ENCODE measurements at places on chromosomes 4 and X.

DNA sequence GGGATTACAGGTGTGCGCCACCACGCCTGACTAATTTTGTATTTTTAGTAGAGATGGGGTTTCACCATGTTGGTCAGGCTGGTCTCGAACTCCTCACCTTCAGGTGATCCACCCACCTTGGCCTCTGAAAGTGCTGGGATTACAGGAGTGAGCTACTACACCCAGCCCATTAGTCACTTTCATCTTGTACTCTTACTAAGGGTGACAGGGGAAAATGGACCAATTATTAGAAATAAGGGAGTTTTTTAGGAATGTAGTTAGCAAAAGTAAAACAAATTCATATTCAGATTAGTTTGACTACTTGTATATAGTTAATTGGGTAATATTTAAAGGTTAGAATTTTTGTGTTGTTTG, 26.1 kb downstream of the SMARCA5 start:
- DNase-seq, result no peak

DNA sequence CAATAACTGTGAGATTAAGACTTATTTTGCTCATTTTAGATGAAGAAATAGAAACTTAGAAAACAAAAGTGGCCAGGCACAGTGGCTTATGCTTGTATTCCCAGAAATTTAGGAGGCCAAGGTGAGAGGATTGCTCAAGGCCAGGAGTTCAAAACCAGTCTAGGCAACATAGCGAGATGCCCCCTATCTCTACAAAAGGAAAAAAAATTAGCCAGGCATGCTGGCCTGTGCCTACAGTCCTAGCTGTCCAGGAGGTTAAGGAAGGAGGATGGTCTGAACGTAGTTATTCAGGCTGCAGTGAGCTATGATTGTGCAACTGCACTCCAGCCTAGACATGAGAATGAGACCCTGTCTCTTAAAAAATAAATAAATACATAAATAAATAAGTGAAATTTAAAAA, 28.0 kb downstream of the APELA start:
- DNase-seq, result no peak

DNA sequence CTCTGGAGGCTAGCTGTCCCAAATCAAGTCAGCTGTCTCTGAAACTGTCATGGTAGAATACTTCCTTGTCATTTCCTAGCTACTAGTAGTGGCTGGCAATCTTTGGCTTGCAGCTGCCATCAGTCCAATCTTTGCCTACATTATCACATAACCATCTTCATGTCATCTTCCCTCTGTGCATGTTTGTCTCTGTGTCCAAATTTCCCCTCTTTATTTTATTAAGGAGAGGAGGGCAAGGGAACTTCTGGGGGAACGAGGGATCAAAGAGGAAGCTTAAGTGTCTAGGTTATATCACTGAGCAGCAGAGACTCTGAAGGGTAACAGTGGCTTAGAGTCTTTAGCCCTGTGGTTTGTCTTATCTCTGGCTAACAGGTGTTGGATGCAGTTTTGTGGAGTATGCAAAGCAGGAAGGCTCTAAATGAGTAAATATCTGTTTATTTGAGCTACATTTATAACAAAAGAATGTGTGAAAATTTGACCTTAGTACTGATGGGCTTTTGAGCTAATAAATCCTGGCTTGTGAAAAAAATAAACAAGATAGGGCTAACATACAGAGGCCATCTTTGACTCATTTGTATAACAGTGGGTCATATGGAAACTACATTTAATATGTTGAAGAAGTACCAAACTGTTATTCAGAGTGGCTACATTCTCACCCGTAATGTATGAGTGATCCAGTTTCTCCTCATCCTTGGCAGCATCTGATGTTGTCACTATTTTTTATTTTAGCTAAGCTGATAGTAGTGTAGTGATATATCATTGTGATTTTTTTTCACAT, 49.4 kb upstream of the ENOX2 start:
- no peak for DNase-seq

DNA sequence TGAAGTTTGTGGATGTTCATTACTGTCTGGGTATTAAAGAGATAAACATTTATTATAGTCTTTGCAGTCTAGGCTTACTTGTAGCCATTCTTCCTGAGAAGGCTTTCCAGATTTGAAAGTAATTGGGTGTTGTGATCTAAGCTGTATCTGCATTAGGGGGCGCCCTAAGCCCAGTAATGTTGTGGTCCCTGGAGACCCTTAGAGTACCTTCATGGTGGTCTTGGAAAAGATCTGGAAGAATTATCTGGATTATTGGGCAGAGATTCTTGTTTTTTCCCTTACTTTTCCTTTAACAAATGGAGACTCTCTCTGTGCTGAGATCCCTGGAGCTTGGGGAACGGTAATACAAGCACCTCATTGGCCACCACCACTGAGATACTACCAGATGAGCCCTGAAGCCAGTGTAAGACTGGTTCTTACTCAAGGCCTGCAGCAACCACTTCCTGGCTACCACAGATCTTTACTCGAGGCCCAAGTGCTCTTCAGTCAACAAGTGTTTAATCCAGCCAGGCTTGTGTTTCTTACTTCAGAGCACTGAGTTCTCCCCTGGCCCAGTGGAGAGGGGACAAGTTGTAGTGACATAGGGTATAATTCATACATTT, 63.1 kb downstream of the RTL3 start:
- DNase-seq, result no peak

DNA sequence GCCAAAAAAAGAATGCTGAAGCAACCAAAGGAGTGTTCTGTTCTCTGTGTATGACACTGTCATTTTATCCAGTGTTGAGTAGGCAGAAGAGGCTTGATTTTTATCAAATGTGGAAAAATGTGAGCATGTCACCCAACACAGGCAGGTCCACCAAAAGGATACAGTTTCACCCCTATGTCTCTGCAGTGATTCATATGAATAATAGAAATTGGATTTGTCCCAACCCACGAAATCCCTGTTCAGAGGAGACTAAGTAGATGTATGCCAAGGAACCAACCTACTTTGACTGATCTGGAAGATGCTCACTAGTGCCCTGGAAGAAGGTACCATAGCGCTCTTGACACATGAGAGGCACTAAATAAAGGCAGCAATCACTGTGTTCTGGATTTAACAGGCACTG, 72.5 kb downstream of the FGF13 start:
- DNase-seq, result no peak

DNA sequence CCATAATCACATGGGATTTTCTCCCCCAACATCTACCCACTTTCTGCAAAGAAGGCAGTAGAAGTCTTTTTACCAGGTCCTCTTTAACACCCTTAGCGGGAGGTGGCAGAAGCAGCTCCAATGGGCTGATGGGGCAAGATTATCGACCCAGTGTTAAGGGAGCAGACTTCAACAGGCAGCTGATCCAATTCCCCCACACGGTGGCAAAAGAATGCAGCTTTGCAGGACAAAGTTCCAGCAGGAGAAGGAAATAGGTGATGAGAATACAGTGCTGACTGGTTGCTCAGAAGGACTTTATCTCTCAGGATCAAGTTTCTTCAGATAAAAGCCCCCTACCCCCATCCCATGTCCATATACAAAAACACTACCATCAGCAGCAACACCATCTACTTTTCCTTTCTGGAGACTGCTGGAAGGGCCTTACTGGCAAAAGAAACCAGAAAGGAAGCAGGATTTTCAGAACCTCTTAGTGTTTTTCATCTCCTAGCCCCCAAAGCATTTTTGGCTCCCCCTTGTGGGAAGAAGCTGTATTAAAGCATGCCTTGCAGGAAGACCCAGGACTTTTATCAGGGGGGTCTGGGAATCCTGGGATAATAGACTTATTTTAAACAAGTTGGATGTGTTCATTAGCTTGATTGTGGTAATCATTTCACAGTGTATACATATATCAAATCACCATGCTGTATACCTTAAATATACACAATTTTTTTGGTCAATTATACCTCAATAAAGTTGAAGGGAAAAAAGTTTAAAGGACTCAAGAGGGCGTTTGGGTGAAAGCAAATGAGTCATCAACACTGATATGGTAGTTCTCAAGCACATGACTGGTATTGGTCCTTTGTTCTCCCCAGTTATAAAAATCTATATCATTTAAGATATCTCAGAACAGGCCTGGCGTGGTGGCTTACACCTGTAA, 146.4 kb downstream of the GPC3 start:
- no peak for DNase-seq

DNA sequence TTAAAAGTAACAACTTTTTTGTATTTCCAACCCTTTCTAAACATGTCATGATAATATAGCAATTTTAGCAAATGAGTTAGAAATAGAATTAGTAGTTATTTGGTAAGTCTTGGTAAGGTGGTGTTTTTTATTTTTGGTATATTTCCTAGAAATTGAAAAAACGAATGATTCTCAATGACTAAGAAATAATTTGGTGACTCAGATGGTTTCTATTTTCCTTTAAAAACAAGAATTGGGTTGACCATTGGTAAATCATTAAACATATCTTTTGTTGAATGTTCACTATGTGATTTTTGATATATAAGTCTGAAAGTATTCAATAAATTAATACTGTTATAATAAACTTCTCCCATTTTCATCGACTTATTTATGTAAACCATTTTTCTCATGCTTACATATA, 206.2 kb upstream of the BANK1 start:
- no peak for DNase-seq

DNA sequence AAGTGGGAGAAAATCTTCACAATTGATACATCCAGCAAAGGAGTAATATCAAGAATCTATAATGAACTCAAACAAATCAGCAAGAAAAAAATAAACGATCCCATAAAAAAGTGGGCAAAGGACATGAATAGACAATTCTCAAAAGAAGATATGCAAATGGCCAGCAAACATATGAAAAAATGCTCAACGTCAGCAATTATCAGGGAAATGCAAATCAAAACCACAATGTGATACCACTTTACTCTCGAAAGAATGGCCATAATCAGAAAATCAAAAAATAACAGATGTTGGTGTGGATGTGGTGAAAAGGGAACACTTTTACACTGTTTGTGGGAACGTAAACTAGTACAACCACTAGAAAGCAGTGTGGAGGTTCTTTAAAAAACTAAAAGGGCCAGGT, 114.3 kb upstream of the CCSER1 start:
- DNase-seq, result no peak

DNA sequence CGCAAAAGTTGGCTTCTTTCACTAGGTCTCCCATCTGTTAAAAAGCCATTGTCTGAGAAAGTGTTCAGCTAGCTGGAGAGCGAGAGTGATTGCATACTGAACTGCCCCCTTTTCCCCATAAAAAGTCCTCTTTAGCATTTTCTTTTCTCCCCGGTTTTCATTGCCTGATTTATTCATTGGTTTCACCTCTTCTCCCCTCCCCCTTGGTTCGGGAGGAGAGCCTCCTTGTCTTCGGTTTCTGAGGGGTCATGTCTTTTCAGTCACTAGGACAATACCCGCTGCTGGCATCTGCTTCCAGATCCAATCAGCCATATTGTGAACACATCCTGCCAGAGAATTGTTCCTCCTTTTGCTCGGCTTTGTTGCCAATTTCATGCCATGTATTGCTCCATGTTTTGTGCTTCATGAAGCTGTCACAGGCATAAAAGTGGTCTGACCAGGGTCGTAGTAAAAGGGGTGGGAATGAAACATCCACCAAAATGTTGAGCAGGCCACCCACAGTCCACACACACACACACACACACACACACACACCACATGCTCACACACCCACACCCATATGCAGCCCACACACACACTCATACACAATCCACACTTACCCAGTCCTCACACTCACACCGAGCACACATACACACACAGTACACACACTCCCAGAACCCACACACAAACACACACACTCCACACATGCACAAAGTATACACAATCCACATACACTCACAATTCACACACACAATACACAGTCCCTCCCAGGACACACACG, 136.0 kb downstream of the NKX6-1 start:
- DNase-seq, result no peak

DNA sequence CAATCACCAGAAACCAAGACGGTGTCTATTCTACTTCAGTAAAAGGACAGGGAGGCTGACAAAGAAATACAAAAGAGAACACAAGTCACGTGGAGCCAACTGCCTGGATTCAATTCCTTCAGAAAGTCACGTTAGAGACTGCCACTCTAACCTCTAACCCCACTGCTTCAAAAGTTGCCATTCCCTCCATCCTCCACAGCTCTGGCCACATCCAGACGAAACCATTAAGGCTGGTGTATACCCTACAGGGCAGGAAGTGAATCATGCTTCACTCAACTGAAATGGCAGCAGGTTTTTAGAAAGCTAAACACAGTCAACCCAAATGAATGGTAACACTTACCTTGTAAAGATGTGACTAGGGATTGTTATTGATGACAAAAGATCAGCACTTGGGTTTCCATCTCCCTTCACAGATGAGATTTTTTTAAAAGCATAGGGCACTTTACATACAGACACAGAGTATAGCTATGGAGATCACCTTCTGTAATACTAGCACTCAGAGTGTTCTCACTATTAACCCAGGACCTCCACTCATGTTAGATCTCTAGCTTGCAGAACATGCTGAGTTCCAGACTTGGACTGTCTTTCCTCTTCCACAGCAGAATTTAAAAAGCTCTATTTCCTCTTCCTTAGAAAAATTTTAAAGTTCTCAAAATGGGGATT, 37.4 kb downstream of the MAML3 start:
- DNase-seq, result no peak

- no peak for DNase-seq
Measured at GRCh38 chr4:105283501-105283900, 136.8 kb downstream of the TET2 start.

DNA sequence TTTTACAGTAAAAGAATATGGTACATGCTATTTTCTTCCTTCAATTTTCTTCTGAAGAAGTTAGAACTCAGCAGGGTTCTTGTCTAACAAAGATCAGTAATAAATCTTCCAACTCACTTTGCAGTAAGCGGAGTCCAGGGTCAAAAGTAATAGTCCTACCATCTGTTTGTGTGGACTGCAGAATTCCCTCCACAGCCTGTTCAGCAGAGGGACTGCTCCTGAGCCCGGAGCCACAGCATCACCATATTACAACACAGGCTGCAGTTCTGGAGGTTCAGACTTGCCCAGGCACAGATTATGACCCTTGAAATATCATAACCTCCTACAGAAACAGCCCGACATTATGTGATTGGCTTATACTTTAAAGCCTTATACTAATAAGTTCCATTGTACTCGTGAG, 10.3 kb downstream of the FHDC1 start:
- no peak for DNase-seq

GRCh38 chr4:99180382-99181070, 36.4 kb upstream of the ADH4 start:
- DNase-seq, result no peak

- no peak for DNase-seq
Measured at GRCh38 chr4:150482581-150482980, 99.4 kb upstream of the MAB21L2 start.

- DNase-seq, result peak; percentile 45
Measured at GRCh38 chr4:134202166-134202956, 772 bp upstream of the PABPC4L start.

DNA sequence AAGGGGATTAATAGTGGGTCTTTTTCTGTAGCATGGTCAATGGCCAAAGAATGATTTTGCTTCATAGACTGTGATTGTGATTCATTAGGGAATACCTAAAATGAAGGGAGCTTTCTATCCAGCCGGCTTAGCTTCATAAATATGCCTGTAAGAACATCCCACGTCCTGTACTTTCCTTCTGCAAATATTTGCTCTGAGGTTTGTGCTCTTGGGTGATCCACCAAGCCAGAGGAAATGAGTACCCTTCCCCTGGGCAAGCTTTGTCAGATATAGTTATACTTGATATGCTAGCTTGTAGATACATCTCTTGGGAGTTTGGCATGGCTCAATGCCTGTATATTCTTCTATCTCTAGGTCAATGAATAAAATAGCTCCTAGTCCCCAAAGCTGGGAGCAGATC, 28.2 kb upstream of the SPARCL1 start:
- no peak for DNase-seq
